Urothelium cell line (cell line): ENCODE measurements at places on chromosomes 5 and 9.

GRCh38 chr5:59133764-59134261 is 550.9 kb downstream of the RAB3C start:
- peak; percentile 56 for DNase-seq

- no peak for DNase-seq
Measured at GRCh38 chr9:87157366-87158031, 210.2 kb upstream of the GAS1 start.

DNA sequence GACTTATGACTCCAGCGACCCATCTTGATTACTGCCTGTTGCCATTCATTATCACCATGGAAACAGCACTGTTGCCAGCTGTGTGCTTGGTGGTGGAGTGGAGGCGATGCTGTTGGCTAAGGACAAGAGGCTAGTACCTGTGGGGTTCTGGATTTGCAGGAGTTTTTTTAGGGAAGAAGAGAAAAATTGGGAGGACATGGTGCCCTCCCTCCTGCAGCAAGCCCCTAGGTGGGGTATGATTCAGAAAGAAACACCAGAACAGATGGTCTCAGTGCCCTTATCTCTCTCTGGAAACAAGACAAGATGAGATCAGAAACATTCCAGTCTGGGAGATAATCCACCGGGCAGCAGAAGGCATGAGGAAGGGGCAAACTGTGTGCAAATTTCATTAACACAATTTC is 87.8 kb upstream of the TLR4 start:
- DNase-seq, result no peak

DNA sequence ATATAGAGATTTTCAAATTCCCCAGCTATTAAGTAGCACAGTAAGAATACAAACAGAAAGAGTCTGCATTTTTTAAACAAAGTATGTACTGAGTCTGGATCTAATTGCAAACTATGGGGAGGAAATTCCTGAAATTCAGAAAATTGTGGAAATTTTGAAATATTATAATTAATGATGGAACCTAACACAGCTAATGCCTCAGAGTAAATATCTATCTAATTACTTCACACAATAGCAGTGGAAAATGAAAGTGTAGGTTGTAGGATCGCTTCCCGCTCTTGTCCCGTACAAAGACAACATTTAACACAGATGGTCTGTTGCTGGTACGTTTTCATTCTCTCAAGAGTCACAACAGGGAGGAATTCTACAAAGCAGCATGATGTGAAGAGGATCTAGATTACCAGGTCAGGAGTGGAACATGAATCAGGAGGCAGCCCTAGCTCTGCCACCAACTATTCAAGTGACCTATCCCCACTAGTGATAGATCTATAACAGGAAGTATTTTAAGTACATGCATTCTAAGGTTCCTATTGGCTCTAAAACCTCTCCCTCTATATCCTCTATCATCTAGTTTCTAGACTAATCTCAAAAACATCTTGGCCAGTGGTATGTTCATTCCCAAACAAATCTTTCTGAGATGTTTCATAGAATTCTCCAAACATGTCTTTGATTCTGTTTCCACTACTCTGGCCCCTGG is 58.9 kb upstream of the GRAMD2B start:
- DNase-seq, result no peak

GRCh38 chr5:181133610-181134231 is 2.8 kb upstream of the OR2V1 start:
- peak; percentile 91 for DNase-seq

- DNase-seq, result no peak
Measured at GRCh38 chr5:76305269-76305668, 97.8 kb upstream of the IQGAP2 start.
